ENCODE measurements at places on chromosomes 11 and 22. TPM values are rescaled to one million over a fixed set of nuclear protein-coding genes. Genes with fewer than 3 reads are reported as not detected.

The SLC35E4 gene
- 8.3 TPM for total RNA-seq

GRCh38 chr11:112771851-112772250 is 189.4 kb upstream of the NCAM1 start:
- no peak for DNase-seq

GRCh38 chr22:36727927-36728488 is 24.5 kb upstream of the CACNG2 start:
- no peak for DNase-seq

DNA sequence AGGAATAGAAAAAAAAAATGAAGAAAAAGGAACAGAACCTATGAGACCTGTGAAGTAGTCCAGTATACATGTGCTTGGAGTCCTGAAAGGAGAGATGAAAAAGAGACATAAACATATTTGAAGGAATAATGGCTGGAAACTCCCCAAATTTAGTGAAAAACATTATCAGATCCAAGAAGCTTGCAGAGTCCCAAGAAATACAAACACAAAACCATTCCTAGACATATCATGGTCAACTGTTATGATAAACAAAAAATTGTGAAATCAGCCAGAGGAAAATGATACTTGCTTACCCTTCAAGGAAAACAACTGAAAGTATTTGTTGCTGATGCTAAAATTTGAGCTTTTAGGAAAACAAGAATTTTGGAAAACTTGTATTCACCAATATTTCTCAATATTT is 250.1 kb downstream of the DDX10 start:
- DNase-seq = no peak

- DNase-seq = no peak
Measured at GRCh38 chr11:26095340-26095739, 236.6 kb upstream of the ANO3 start.

DNA sequence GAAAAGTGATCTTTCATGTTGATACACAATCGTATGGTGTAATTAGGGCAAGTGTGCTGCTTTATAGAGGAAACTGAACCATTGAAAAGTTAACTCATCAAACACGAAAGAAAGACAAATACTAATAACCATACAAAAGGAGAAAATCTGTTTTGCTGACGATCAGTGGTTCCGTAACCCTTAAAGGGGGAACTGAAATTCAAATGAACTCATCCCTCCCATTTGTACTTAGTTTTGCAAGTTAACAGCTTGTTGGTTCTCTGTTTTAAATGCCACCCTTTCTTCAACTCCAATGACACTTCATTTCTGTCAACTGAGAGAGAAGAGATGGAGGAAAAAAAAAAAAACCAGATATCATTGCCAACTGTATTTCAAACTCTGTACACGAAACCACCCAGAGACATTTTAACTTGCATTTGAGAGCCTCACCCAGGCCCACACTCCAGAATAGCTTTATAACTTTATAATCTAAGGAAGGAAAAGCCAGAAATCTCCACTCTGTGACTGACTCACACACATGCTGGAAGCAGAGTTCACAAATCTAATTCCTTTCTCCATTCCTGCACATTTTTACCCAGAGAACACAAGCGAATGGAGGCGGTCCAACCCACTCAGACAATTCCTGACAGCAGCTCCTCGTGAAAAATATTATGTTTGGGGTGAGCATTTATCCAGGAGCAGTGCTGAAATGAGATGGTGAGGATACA is 17.4 kb upstream of the CSNK2A3 start:
- no peak for DNase-seq

The RCOR2 gene
- 0.41 TPM for total RNA-seq

GRCh38 chr11:130404727-130405126 is 23.7 kb downstream of the ADAMTS8 start:
- no peak for DNase-seq

DNA sequence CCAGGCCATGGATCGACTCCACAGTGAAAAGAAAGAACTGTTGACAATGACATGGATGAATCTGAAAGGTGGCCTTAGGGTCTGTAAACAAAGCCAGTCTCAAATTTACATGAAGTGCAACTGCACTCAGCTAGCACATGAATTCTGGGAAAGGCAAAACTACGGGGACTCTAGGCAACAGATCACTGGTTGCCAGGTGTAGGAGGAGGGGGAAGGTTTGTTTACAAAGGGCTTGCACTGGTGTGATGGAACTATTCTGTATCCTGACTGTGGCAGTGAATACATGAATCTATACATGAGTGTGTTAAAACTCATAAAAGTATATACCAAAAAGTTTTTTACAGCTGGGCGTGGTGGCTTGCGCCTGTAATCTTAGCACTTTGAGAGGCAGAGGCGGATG is 27.3 kb downstream of the ALX4 start:
- no peak for DNase-seq
